ENCODE measurements at places on chromosomes 5 and 9.

DNA sequence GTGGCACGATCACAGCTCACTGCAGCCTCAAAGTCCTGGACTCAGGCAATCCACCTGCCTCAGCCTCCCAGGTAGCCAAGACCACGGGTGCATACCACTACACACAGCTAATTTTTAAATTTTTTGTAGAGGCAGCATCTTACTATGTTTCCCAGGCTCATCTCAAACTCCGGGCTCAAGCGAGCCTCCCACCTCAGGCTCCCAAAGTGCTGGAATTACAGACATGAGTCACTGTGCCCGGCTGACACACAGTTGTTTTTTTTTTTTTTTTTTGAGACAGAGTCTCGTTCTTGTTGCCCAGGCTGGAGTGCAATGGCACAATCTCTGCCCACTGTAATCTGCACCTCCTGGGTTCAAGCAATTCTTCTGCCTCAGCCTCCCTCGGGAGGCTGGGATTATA lies 70.1 kb upstream of the CNOT6 start:
- no peak for DNase-seq

DNA sequence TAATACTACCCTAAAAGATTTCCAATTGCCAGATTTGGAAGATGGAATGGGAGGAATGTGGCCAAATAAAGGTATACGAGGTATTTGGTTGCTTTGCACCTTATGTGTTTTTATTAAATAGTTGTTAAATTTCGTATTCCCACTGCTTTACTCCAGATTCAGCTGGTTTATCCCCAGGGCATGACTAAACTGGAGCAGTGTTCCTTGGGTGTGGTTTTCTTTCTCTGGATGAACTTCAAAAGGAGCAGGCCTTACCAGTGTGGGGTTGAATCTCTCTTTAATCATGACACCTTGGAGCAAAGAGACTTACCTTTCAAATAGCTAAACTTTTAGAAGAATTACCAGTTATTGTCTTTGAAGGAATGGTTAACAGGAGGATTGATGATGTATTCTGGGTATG lies 121.7 kb upstream of the BNC2 start:
- DNase-seq: no peak

- DNase-seq: no peak
Observed at GRCh38 chr9:84502066-84502465, 161.5 kb upstream of the SLC28A3 start.

DNA sequence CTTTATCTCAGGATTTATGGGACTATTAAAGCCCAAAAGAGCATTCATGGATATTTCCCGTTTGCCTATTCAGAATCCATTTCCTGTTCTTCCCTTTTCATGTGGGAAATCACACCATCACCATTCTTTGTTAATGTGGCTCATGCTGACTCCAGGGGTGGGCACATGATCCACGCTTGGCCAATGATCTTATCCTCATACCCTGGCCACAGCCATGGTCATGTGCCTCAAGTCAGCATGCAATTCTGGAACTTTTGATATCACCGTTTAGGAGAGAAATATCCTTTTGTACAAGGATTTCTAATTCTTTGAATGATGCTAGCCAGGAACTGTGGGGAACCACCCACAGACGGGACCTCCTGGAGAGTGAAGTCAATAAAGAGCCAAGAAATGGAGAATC lies 272.2 kb downstream of the PRELID2 start:
- DNase-seq: no peak

- DNase-seq: no peak
Observed at GRCh38 chr5:150473673-150474358, 24.3 kb upstream of the RPS14 start.

GRCh38 chr5:520196-520849 lies 3.9 kb downstream of the SLC9A3 start:
- DNase-seq: no peak

DNA sequence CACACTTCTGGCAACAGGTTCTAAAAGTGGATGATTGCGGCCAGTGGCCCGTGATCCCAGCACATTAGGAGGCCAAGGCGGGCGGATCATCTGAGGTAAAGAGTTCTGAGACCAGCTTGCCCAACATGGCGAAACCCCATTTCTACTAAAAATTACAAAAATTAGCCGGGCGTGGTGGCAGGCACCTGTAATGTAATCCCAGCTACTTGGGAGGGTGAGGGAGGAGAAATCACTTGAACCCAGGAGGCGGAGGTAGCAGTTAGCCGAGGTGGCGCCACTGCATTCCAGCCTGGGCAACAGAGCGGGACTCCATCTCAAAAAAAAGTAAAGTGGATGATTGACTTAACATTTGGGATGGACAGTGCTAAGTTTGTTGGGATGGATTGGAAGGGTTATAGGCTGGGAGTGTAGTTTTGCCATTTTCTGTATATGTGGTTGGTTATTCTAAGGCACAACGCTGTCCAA lies 3.4 kb downstream of the MATR3 start:
- no peak for DNase-seq

GRCh38 chr9:137411260-137411644 lies 11.7 kb downstream of the EXD3 start:
- no peak for DNase-seq

- no peak for DNase-seq
Observed at GRCh38 chr9:79884546-79884945, 312.8 kb downstream of the TLE4 start.

- no peak for DNase-seq
Observed at GRCh38 chr5:144195448-144195847, 24.8 kb downstream of the KCTD16 start.

DNA sequence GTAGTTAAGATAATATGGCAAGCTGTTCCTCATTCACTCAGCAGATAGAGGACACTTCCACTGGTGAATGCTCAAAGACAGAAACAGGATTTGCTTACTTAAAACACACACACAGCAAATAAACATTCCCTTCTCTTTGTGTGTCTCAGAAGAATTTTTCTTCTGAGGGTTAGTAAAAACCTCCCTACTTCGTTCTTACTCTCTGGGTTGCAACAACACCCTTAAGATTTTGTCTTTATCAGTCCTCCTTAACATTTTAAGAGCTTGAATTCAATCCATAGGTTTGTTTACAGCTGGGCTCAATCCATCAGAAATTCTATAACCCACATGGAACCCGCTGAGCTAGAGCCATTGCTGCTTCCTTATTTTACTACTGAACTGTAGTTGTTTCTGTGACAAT lies 237.4 kb upstream of the PIK3R1 start:
- DNase-seq: no peak

DNA sequence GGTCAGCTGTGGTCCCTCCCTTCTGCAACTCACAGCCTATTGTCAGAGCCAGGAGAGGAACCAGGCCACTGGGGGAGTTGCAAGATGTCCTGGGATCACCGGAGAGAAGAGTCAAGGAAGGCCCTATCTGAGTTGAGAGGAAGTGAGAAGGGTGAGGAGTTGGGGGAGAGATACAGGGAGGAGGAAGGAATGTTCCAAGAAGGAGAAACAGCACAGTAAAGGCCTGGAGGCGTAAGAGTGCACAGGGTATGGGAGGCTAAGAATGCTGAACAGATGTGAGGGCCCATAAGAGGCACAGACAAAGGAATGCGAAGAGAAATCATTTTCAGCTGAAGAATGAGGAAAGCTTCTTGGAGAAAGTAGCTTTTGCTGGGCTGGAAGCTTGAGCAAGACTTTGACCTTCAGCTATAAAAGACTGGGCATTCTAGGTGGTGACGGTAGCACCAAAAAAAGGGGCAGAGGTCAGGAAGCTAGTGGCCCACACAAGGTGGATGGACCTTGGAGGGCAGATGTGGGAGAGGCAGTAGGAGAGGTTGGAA lies 21.6 kb upstream of the CSF1R start:
- DNase-seq: no peak

DNA sequence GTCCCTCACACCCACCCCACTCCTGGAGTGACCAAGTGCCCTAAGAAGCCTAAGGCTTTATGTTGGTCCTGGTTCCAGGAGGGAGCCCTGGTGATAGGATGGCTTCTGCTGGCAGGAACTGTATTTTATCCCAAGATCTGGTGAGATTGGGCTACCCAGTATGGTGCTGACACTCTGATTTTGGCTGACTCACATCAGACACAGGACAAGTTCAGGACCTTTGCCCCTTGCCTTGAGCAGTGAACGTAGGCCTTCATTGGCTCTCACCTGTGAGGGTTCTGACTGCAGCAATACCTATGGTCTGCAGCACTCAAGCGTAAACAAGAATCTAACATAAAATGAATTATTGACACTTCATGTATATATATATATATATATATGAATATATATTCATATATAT lies 25.0 kb downstream of the BHMT start:
- no peak for DNase-seq

- DNase-seq: no peak
Observed at GRCh38 chr9:133916159-133916541, 76.0 kb downstream of the VAV2 start.

GRCh38 chr9:74974558-74974957 lies 21.8 kb upstream of the C9orf40 start:
- DNase-seq: no peak

- DNase-seq: no peak
Observed at GRCh38 chr9:15153961-15154360, 153.1 kb downstream of the TTC39B start.

DNA sequence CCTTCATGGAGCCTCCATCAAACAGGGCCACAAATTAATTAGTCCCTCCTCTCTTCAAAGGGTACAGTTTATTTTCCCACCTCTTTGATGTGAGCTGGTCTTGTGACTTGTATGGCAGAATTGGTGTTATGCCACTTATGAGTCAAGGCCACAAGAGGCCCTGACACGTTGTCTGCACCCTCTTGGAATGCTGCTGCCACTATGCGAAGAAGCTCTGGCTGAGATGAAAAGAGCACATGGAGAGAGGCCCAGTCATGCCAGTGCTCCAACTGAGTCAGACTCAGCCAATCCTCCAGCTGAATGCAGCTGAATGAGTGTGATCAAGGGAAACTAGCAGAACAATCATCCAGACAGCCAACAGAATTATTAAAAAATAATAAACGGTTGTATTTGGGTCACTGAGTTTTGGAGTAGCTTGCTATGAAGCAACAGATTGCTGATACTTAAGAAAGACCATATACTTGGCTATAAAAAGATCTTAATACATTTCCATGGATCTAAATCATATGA lies 128.3 kb downstream of the MARCHF11 start:
- DNase-seq: no peak

- DNase-seq: no peak
Observed at GRCh38 chr9:114363424-114363823, 24.4 kb downstream of the AKNA start.

- DNase-seq: no peak
Observed at GRCh38 chr5:62268234-62268633, 37.8 kb upstream of the KIF2A start.

DNA sequence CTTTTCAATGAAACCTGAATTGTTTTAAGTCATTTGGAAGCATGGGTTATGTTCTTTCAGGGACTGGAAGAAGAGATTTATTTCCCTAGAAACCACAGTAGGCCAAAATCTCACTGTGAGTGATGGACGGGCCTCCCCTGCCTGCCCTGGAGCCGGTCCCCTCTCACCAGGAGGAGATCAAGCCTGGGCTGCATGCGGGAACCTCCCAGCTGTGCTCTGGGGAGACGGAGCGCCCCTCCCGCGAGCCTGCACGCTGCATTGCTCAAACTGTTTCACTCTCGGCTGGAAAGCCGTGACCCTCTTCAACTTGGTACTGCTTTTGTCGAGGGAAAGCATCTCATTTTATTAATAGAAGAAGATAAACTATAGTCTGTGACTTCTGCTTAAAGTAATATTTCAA lies 85.4 kb downstream of the IRX2 start:
- DNase-seq: no peak

DNA sequence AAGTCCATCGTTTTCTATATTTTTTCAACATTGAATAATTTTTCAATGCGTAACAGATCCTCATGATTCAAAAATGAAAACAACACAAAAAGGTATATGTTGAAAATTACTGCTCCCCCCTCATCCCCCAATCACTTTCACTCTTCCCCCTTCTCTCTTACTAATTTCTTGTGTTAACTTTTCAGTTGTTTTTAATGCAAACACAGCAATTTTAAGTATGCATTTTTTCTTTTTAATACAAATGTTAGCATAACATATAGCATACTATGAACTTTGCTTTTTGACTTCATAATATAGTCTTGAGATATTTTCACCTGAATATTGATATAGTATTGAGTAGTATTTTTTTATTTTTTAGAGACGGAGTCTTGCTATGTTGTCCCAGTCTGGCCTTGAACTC lies 41.1 kb upstream of the CAMK4 start:
- no peak for DNase-seq

DNA sequence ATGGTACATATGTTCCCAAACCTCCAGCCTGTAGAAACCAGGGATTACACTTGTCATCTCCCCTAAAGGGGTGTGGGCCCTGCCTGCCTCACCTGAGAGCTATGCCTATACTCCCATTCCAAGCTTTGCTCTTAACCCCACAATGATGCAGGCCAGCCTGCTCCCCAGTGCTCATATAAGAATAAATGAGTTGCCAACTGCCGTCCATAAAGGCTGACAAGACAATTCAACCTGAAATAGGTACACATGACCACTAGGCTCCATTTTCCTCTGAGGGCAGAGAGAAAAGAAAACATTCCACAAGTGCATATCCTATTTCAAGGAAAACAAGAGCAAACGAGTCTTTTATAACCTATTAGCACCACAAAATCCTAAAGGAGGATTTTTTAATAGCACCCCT lies 28.4 kb downstream of the SKP1 start:
- DNase-seq: no peak

GRCh38 chr9:126229501-126229900 lies 97.1 kb upstream of the MVB12B start:
- DNase-seq: no peak

GRCh38 chr5:10620346-10620745 lies 56.5 kb downstream of the ANKRD33B start:
- DNase-seq: no peak

GRCh38 chr9:136403538-136403914 lies 3.6 kb upstream of the SNAPC4 start:
- no peak for DNase-seq

DNA sequence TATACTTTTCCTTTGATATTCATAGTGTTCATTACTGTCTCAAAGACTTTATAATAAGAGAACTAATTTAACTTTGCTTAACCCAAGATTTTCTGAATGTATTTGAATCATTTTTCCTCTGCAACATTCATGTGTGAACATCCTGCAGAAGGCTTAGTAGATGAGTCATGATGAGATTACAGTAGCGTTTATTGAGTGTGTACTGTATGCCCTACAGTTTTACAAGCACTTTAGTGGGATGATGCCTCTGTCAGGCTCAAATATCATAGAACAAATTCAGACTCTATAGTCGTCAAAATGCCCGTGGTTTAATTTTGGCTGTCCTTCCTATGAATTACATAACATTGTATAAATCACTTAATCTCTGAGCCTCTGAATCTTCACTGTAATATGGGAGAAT lies 41.2 kb downstream of the FYB1 start:
- no peak for DNase-seq

GRCh38 chr9:117704024-117704575 lies at the start of gene TLR4:
TSS of gene TLR4 (plus strand) at chr9:117704403. CDS start at chr9:117704473, 70 bp downstream.
- peak; percentile 0 for DNase-seq

DNA sequence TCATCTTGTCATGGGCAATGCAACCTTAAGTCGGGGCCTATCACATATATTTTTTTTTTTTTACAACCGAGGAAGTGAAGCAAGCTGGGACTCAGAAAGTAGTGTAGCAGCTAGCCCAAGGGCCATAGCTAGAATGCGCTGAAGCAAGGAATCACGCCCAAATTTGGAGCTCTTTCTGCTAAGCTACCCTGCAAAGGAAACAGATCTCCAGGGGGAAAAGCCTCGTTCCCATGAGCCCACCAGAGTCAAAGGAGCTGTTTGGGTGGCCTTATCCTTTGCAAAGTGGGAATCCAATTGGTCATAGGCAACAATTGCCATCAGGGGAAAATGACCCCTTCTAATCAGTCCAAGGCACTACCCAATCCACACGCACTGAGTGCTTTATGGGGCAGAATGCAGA lies 390.4 kb downstream of the EBF1 start:
- DNase-seq: peak; percentile 32

- DNase-seq: no peak
Observed at GRCh38 chr5:173970878-173971650, 17.9 kb upstream of the C5orf47 start.
